ENCODE measurements at places on chromosomes 13 and 19. TPM values are rescaled to one million over a fixed set of nuclear protein-coding genes. Genes with fewer than 3 reads are reported as not detected.

DNA sequence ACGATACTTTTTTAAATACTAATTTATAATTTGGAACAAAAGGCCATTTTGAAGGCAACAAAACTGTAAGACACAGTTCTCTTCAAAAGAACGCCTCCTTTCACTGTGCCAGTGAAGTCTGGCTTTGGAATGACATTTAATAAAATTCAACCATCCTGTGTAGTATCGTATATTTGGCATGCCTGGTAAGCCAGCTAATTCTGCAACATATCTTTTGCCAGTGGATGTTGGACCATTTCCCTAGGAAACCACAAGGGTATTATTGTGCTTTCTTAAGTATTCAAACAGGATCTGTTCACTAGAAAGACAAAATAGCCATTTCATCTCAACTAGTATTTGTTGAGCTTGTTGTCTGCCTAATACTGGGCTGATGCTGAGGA, 111.6 kb downstream of the RGCC start:
- no peak for DNase-seq

SETDB2 gene
- total RNA-seq = 18.9 TPM

GRCh38 chr19:50152578-50152977, 10.5 kb downstream of the IZUMO2 start:
- no peak for DNase-seq

GRCh38 chr13:27679396-27679795, 57.7 kb downstream of the POLR1D start:
- DNase-seq = no peak

DNA sequence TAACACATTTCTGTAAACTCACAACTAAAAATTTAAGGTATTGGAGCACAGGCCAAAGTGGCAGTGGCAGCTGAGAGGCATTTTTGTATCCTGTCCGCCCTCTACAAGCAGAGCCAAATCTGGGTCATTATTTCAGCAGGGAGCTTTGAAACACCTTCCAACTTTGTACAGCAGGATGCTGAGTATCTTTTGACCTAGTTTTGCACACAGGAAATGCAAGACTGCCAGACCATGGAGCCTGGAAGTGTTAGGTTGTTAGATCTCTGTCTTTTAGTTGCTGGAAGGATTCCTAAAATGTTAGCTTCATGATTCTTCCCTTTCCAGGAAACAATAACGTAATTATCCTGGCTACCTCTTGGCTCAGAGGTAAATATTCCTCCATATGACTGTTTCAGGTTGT, 148.6 kb upstream of the ATXN8OS start:
- no peak for DNase-seq

DNA sequence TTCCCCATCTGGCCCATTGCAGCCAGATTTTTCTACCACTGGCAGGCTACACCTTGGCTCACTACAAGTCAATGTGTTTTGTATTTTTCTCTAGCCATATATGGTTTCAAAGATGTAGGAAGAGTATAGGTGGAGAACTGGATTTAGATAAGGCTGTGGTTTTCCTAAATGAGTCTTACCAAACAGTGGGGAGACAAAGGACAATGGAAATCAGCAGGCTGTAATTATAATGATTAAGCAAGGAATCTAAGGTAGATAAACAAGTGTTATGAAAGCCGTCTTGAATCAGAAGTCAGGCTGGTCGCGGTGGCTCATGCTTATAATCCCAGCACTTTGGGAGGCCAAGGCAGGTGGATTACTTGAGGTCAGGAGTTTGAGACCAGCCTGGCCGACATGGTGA, 11.2 kb downstream of the IGFL1 start:
- no peak for DNase-seq

DNA sequence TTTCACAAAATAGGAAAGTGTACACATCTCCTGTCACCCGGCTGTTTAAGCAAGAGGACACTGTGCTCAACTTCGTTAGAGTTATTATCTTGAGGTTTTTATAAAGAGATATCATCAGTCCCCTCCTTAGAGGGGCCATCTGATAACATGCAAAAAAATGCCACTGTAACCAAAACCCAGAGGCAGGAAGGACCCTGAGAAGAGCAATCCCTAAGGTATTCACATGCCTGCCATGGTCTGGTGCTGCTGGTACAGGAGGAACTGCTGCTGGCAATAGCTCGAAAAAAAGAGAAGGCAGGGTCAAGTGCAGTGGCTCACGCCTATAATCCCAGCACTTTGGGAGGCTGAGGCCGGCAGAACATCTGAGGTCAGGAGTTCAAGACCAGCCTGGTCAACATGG, 12.8 kb upstream of the CEACAM3 start:
- DNase-seq = no peak

FGF22 gene
- total RNA-seq = 3.2 TPM

CCDC169 gene
- total RNA-seq = 0.89 TPM

- DNase-seq = no peak
Observed at GRCh38 chr13:112225429-112226090, 150.6 kb upstream of the SPACA7 start.
